NCI-H2081 treated with DMSO at 0.1 percent for 48 hours (cell line): ENCODE measurements at places on chromosomes 2 and 18.

GRCh38 chr2:177679611-177680605 lies 287.3 kb downstream of the AGPS start:
- no peak for DNase-seq

- no peak for DNase-seq
Observed at GRCh38 chr18:79071037-79071436, 1.8 kb downstream of the ATP9B start.

DNA sequence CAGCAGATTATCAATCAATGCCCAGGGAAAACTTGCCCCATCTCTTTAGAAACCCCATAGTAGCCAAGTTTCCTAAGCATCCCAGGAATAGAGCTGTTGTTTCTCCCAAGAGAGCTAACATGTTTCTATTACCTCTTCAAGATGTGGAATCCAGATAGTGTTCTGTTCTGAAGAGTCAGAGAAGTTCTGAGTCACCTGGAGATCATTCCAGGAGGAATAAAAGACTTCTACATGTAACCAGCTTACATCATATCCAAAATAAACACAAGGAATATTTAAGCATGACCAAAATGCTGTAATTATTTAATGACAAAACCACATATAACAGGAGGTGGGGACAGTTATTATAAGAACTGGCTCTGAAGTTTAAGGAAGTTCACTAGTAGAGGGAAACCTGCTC lies 51.0 kb upstream of the GORASP2 start:
- no peak for DNase-seq

- no peak for DNase-seq
Observed at GRCh38 chr18:47545613-47546012, 294.2 kb upstream of the SKOR2 start.

DNA sequence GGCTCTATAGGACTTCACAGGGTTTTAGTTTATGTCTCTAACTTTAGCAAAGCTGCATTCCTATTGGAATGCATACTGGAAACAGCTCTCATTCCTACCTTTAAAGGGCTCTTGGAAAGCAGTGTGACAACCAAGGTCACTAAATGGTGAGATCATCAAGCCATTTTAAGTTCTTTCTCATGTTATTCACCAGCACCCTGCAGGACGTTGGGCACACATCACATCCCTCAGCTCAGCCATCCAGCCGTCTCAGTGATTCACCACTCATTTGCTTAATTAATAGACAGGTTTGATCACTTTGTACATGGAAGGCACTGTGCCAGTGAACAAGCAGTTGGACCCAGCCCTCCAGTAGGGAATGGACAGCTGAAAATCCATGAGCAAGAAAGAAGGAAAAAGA lies 32.2 kb upstream of the RBM44 start:
- DNase-seq: no peak

DNA sequence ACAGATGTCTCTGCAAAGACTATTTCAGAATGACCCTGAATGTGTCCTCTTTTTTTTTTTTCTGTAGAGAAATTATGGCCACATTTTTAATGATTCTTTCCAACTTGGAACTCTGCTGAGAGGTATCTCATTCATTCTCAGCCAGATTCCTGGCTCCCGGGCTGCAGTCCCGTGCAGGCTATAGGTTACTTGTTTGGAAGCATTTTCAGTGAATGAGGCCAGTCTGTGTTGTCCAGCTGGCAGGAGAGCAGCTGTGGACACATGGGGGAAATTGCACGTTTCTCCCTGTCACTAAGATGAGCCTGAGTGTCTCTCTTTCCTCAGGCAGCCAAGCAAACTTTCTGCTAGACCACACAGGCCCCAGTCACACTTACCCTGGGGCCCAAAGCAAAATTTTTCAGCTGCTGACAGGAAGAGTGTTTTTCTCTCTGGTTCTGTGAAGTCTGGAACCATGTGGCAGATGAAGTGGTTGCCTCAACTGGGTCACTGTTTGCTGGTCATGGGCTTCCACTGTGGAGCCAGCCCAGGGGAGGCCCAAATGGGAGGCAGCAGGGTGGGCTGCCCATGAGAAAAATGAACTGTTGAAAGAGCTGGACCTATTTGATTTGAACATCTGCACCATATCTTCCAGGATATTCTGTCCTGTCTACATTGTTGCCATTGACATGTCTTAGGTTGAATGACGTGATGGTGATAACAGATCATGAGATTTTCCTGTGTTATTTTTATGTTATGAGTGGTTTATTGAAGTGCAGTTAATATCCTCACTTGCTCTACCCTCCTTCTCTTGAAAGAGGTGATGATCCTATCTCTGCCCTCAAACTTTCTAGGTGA lies 431.2 kb downstream of the LPIN1 start:
- no peak for DNase-seq

DNA sequence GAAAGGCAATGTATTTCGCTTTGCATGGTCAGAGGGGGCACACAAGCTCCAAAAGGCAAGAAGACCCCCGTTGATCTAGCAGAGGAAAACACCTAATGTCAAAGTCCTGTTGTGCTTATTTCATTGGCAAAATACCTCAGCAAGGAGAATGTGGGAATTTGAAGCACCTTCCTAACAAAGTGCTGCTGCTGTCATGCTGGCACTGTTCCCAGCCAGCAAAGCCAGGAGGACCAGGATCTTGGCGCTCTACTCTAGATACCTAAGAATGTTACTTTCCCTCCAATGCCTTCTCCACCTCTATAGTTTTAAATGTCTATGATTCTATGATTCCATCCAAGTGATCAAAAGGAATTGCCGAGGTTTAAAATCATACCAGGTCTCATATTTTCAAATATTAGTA lies 867.9 kb upstream of the POU3F3 start:
- no peak for DNase-seq
